ENCODE measurements at places on chromosomes 12 and 14.

DNA sequence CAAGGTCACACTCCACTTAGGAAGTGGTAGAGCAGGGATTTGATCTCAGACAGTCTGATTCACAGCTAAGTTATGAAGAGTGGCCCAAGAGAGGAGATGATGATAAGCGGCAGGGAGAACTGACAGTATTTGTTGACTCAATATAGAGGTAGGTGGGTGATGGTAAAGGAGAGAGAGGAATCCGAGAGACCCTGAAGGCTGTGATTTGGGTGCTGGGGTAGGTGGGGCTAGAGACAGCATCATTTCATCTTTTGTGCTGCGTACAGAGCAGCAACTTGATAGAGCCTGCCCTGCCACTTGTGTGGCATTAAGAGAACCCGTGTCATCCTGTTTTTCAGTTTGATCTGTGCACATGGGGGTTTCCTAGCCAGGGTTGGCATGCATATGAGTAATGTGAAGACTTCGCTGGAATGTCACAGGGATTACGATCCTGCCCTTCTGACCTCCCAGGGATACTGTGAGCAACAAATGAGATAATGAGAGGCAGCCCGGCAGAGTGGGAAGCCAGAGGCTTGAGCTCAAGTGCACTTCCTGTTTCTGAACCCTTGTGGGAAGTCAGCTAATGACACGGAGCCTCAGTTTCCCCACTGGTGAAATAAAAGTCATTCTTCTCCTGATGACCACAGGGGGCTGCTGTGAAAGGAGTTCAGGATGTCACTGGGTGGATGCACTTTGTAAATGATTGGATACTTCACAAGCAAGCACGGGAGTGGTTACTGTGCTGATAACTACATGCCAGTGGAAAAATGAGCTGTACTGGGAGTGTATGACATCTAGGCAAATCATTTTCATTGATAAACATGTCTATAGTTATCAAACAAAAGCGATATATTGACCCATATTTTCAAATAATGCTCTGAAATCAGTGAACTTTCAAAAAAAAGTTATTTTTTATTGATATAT, 59.5 kb upstream of the IGF1 start:
- DNase-seq, result no peak

- DNase-seq, result no peak
These were observed 21.8 kb downstream of the WDHD1 start for GRCh38 chr14:55005071-55005470.

- DNase-seq, result no peak
These were observed 82.7 kb downstream of the VEZT start for GRCh38 chr12:95300286-95300685.

- no peak for DNase-seq
These were observed 117.5 kb downstream of the DYRK2 start for GRCh38 chr12:67765776-67766766.

GRCh38 chr12:94183708-94184379, 35.5 kb downstream of the PLXNC1 start:
- DNase-seq, result no peak

DNA sequence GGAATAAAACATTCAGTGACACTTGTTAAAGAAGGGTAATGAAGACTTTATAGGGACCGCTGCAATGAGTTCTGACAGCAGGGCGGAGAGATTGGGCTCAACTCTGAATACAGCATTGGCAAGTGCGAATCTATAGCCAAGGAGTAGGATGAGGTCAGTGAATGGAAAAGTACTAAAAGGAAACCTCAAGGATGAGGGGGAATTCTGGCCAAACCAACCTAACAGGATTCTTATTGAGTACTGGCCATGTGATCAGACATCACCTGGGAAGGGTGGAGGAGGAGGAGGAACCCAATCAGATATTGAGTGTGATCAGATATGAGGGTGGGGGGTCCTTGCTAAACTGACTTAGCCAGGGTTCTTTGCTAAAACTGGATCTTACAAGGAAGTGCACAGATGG, 31.0 kb downstream of the DRAM1 start:
- no peak for DNase-seq

DNA sequence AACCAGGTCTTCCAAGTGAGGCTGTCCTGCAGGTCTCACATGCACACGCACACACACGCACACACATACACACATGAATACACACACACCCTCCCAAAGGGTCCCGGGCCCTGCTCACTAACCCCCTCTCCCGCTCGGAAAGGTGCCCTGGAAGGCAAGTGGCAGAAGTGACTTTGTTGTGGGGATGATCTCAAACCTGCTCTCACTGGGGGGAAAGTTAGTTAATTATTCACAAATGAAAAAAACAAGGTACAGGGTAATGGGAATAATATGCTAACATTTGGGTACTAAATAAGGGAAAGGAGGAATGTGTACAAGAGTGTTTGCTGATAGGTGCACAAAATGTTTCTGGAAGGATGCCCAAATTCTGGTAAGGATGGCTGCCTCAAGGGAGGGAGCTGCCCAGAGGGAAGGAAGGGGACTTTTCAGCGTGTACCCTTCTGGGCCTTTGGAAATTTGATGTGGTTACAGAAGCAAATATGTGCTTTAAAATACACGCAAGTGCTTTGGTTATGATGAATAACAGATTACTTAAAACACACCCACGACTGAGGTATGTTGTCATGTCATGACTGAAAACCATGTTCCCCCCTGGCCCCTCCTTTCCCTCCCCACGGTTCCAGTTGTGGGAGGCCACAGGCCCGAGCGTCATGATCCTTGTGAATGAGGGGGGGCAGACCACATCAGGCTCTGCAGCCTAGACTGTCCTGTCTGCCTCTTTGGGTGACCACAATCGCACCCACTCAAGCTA, 43.3 kb upstream of the PLEKHG6 start:
- DNase-seq, result no peak
